ENCODE measurements at places on chromosomes 12 and 14.

- no peak for DNase-seq
Observed at GRCh38 chr12:3107071-3107583, 29.9 kb downstream of the TSPAN9 start.

GRCh38 chr12:69189378-69189978, 49.9 kb upstream of the CPSF6 start:
- no peak for DNase-seq

DNA sequence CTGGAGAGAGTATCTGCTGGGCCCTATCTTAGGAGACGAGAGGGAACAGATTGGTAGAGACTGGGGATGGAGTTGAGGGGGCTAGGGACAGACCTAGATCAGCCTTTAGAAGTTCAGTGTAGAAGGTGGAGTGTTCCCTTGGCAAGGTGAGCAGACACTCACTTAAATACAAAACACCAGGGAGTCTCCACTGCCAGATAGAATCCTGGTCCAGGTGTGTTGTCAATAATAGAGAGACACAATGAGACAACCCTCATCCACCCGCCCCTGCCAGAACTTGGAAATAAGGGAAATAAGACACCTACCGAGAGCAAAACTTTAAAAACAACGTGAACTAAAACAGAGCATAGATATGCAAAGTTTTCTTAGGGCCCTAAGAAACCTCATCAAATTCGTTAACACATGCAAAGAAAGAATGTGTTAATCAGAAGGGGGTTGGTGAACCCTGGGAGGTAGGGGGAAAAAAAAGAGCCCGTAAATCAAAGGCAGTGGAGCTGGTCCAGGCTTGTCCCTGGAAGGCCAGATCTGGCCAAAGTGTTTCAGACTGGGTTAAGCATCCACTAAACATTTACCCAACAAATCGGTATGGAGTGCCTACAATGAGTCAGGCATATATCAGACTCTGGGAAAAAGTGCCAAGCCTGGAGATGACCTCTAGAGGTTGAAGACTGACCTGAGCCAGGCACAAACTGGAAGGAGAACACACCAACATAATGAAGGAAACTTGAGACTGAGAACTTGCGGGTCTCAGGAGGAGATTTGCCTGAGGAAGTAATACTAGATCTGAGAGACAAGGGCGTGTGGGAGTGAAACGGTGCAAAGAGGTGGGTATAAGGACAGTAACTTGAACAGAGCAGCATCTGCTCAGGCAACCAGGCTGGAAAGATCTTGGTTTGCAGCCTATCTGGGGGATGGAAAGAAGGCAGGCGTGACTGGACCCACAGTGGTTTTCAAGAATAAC, 37.0 kb upstream of the OTX2 start:
- DNase-seq = no peak

- peak; percentile 87 for DNase-seq
Observed at GRCh38 chr14:105448706-105449111, 25.9 kb upstream of the CRIP2 start.

- DNase-seq = no peak
Observed at GRCh38 chr14:22900081-22900799, 17.2 kb downstream of the REM2 start.

DNA sequence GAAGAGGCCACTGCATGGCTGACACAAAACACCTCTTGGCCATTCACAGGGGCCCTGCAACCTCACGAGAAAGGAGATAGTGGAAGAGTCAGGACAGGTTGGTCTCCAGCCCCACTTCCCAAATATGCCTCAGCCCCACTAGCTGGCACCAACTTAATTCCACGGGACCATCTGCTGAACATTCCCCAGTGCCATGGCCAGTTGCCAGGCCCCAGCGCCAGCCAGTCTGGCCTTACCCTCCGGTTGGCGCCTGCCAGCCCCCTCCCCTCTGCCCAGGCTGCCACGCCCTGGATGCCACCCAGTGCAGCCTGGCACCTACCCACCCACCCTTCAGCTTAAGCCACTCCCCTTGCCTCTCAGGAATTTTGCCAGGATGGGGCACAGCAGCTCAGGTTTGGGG, 21.2 kb upstream of the HSPB8 start:
- peak; percentile 88 for DNase-seq

- no peak for DNase-seq
Observed at GRCh38 chr12:122399254-122399591, 23.2 kb downstream of the CLIP1 start.

Data from Right ventricle myocardium superior (tissue), 1 donor.